ENCODE measurements at places on chromosomes 12 and 14.

- DNase-seq = no peak
Measured at GRCh38 chr12:31249356-31249755, 76.6 kb downstream of the SINHCAF start.

DNA sequence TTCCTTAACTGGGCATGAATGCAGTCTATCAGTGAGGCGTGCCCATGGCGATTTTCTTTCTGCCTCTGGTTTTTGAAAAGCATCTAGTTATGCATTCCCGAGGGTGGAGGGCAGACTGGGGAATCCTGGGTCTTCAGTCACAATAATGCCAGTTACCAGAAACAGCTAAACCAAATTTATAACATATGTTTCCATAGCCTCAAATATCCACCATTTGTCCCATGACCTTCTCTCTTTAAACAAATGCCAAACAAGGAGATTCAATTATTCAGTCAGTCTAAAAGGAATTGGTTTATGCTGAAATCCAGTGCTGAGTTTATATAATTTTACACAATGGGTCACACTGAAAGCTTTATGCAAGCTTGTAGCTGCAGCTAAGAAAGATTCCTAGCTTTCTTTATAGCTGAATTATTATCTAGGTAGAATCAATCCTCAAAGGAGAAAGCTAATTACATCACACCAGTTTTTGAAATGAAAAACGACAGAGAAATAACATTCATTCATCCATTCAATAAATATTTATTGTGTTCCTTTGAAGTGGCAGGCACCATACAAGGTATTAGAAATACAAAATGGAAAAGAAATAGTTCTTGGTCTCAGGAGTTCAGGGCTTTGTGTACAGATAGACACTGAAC is 131.3 kb upstream of the RAP1B start:
- DNase-seq = no peak

- DNase-seq = no peak
Measured at GRCh38 chr12:8947737-8948136, 1.7 kb downstream of the M6PR start.

- DNase-seq = no peak
Measured at GRCh38 chr14:49545716-49546115, 40.5 kb downstream of the RPS29 start.

DNA sequence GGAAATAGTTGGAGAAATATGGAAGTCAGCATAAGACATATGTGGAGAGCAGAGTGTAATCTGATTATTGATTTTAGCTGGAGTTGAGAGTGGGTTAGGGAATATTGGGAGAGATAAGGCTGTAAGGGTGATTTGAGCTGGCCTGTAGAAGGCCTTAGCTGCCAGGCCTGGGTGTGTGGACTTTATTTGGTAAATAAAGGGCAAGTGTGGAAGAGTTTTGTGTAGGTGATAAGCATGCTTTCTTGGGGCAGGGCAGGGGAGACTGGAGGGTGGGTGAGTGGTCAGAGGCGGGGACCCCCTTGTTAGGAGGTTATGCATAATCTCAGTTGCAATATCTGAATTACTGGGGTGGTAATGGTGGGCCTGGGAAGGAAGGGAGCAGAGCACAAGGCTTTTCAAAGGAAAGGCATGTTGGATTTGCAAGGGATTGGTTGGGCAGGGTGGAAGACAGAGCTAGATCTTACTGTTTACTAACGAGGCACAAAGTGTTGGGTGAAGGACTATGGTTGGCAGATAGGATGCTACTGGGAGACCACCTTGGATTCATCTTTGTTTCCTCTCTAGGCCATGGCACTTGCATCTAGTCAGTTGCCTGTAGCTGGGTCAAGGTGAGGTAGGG is 5.5 kb downstream of the KHNYN start:
- DNase-seq = no peak

GRCh38 chr12:40770781-40771180 is 78.5 kb downstream of the CNTN1 start:
- no peak for DNase-seq

GRCh38 chr12:124542021-124542949 is 25.1 kb downstream of the NCOR2 start:
- no peak for DNase-seq
